Renal pelvis (tissue), 12 donors: ENCODE measurements at places on chromosomes 13 and 19. TPM values are rescaled to one million over a fixed set of nuclear protein-coding genes. Genes with fewer than 3 reads are reported as not detected.

The COX7A1 gene
- 34.1 TPM for polyA plus RNA-seq

The NDUFA3 gene
- 126 TPM for polyA plus RNA-seq

The CD33 gene
- polyA plus RNA-seq, result 2.3 TPM

The MUC16 gene
- 0.06 TPM for polyA plus RNA-seq

The NLRP12 gene
- polyA plus RNA-seq, result 0.09 TPM

DNA sequence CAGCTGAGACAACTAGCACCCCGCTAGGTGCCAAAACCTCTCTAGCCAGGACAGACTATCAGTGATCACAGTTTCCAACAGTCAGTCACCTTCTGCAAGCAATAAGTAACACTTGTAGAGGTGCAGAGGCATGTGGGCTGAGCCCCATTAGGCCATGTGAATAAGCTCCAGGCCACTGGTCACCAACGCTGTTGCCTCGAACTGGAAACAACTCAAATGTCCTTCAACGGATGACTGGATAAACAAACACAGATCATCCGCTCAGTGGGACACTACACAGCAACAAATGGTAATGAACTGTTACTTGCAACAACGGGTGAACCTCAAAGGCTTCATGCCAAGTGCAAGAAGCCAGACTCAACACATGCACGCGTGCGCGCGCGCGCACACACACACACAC is 27.5 kb upstream of the TMEM160 start:
- peak; percentile 84 for DNase-seq

- DNase-seq, result no peak
Observed at GRCh38 chr13:49300739-49301589, 53.2 kb downstream of the CDADC1 start.

DNA sequence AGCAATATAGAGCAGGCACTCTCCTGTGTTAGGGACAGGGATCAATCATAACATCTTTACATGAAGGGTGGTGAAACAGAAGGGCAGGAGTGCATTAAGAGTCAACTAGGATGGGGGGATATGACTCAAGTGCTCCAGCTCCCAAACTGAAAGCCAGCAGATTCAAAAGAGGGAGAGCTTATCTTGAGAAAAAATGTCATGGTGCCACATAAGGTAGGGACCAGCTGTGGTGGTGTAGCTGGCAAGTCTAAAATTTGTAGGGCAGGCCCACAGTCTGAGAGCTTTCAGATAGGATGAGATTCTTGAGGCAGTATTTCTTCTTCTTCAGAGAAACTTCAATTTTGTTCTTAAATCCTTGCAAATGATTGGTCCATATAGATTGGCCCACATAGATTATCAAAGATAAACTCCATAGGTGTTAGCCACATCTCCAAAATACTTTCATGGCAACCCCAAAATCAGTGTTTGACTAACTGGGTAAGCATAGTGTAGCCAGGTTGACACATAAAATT is 19.1 kb downstream of the DNAJC15 start:
- no peak for DNase-seq

DNA sequence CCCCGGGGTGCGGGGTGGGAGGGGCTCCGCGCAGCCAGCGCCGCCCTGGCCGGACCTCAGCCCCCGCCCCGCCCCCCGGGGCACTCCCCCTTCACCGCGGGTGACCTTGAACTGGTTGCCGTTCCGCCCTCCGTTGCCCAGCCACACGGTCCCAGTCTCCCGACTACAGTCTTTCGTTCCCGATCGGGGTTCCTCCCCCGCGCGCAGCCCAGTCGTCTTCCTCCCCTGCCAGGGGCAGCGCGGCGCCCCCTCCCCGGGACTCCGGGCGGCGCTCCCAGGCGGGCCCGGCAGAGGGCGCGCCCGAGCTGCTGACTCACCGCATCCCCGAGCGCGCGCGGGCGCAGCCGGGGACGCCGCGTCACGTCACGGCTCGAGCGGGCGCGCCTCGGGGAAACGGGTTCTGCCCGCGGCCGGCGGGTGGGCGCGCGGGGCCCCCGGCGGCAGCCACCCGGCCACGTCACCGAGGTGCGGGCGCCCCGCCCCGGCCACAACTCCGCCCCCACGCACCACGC is 459 bp downstream of the MIDN start:
- DNase-seq, result no peak

GRCh38 chr19:34559045-34559444 is 77.5 kb downstream of the WTIP start:
- no peak for DNase-seq

- no peak for DNase-seq
Observed at GRCh38 chr19:3771000-3771905, 775 bp downstream of the RAX2 start.

DNA sequence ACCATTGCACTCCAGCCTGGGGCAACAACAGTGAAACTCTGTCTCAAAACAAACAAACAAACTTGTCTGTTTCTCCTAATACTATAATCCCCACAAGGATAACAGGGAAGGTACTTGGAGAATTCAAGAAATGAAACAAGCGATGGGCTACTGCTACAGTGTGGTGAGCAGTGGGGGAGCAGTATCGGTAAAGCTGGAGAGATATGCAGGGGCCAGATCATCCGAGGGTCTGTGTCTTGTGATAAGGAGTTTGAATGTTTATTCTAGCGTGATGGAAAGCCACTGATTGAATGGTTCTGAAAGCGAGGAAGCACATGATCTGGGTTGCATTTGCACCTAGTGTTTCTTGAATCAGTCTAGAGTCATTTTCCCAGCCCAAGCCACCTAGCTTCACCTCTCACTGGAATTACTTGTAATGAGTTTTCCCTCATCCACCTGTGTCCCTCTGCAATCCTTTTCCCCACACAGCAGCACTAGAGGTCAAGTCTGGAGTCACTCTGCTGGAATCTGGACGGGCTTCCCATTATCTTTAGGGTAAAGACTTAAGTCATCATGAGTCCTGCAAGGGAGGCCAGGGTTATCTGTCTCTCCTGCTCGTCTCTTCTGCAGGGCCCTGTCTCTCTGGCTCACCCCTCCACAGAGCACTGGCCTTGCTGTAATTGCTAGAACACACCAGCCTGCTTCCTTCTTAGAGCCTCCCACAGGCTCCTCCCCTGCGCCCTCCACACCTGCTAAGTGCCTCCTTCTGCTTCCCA is 162.3 kb downstream of the KLF5 start:
- no peak for DNase-seq
